ENCODE measurements at places on chromosomes 3 and 15.

GRCh38 chr3:138455801-138456716, 21.6 kb downstream of the ESYT3 start:
- DNase-seq, result no peak

DNA sequence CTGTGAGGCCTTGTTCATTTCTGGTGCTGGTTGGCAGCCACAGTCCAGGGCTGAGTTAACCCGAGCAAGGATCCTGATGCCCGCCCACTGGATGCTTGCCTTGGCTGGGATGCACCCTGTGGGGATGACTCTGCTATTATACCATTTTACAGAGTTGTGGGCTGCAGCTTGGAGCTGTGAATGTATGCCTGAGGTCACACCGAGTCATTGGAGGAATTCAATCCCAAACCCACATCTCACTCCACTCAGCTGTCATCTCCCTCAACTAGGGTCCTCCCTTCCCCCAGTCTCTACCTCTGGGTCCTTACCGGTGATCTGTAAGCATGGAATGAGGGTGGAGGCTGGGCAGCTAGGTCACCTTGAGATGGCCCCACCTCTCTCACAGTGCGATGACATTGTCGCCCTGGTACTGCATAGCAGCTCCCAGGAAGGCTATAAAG, 22.1 kb downstream of the MAPKAPK3 start:
- no peak for DNase-seq

- no peak for DNase-seq
Observed at GRCh38 chr15:31111091-31111647, 9.6 kb upstream of the TRPM1 start.

GRCh38 chr3:65685621-65686235, 353.0 kb downstream of the MAGI1 start:
- no peak for DNase-seq

GRCh38 chr3:32593903-32594525, 23.4 kb upstream of the DYNC1LI1 start:
- no peak for DNase-seq

DNA sequence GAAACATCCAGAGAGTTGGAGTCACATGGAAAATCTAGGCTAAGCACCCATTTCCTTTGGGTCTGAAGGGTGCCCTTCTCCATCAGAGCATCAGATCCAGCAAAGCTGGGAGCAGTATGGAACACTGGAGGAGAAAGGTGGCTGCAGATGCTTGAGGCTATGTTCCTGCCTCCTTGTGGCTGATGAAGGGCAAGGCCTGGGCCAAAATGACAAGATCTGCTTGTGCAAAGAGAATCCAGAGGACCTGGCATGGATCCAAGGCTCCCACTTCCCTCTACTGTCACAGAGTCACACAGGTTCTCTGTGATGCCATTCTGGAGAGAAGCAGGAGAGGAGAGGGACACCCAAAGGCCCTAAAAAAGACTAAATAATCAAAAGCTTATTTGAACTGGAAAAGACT, 9.2 kb upstream of the ATP8B4 start:
- DNase-seq, result no peak

DNA sequence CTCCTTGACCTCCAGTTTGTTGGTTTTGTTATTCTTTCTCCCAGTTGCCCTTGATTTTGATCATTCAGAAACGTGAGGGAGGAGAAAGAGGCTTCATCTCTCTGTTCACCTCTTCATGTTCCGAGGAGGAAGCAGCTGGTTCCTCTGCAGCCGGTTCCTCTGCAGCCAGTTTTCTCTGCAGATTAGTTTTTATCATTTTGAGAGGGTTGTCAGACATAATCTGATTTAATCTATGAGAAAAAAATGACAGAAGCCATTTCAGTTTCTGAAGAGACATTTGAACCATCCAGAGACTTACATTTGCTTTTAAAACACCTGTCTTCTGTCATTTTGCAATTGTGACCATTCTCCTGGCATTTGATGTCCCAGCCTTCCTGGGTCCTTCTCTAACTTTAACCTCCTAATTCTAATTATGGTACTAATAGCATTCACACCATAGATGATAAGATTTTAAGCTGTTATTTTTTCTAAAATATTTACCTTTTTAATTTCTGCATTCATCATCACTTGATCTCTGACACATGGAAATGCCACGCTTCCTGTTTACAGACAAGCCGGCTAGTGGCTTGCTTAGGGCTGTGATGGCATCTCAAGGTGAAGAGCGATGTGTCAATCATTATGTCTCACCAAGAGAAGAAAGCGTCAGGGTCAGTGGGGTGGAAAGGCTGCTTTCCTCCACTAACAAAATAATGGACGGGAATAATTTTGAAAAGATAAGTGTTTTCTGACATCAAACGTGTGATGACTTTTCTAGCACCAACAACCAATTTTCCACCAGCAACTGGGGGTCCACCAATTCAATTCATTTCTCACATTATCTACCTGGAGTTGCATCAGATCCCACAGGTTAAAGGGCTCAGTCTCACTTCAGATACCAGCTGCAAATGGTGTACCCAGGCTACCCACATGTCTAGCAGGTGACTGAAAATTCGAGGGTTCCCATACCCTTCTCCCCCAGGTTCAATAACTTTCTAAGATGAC, 76.4 kb downstream of the CHRNA7 start:
- no peak for DNase-seq

DNA sequence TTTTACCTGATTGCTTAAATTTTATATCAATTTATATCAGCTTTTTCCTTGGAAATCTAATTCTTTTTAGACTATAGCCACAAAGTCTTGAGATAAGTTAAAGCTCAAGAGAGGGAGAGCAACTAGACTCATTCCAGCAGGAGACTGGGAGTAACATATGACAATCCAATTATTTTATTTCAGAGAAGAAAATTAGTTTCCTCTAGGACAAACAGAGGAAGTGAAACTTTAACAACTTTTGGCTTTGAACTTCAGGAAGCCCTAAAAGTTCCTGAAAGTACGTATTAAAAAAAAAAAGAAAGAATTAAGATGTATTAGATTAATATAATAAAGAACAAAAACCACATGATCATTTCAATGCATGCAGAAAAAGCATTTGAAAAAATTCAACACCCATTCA, 13.9 kb upstream of the UBE2E2 start:
- DNase-seq, result no peak

GRCh38 chr3:143367171-143367570, 247.6 kb downstream of the CHST2 start:
- no peak for DNase-seq

DNA sequence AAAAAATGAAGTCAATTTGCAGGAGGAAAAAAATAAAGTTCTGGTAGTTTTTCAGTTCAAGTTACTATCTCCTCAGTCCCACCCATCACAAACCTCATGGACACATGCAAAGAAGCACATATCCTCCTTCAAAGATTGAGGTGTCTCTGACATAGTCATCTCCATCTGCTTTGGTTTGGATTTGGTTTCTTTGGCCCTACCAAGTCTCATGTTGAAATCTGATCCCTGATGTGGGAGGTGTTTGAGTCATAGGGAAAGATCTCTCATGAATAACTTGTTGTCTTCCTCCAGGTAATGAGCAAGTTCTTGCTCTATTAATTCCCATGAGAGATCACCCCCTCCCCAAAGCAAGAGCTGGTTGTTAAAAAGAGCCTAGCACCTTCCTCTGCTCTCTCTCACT, 446.8 kb downstream of the IGSF11 start:
- no peak for DNase-seq
